8988T (cell line): ENCODE measurements at places on chromosomes 2 and 18.

- DNase-seq = no peak
These were observed 154.1 kb upstream of the THUMPD2 start for GRCh38 chr2:39933196-39933595.

- no peak for DNase-seq
These were observed 69.5 kb downstream of the EVA1A start for GRCh38 chr2:75491129-75491753.

- peak; percentile 80 for DNase-seq
These were observed 2.5 kb downstream of the IGFBP5 start for GRCh38 chr2:216692636-216693413.

DNA sequence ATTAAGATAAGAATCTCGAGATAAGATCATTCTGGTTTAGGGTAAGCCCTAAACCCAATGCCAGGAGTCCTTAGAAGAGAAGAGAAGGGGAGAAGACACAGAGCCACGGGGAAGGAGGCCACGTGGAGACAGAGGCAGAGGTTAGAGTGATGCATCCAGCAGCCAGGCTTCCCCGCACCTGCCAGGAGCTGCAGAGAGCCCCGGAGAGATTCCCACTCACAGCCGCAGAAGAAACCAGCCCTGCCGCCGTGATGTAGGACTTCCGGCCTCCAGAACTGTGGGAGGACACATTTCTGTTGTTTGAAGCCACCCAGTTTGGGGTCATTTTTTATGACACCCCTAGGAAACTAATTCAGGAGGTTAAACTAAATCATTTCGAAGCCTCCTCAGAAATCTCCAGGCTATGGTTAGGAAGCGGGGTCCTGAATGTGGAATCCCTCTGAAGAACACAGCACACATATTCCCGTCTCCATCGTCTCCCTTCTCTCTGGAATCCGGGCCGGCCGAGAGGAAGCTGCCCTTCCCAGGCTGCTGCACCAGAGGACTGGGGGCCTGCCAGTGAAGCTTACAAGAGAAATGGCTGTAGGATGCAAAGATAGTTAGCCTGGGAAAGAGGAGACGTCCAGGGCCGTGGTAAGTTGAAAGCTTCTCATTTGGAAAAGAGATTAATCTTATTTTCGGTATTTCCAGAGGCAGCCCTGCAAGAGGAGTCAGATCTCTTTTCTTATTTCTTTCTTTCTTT is 156.6 kb downstream of the TWIST2 start:
- DNase-seq = no peak

DNA sequence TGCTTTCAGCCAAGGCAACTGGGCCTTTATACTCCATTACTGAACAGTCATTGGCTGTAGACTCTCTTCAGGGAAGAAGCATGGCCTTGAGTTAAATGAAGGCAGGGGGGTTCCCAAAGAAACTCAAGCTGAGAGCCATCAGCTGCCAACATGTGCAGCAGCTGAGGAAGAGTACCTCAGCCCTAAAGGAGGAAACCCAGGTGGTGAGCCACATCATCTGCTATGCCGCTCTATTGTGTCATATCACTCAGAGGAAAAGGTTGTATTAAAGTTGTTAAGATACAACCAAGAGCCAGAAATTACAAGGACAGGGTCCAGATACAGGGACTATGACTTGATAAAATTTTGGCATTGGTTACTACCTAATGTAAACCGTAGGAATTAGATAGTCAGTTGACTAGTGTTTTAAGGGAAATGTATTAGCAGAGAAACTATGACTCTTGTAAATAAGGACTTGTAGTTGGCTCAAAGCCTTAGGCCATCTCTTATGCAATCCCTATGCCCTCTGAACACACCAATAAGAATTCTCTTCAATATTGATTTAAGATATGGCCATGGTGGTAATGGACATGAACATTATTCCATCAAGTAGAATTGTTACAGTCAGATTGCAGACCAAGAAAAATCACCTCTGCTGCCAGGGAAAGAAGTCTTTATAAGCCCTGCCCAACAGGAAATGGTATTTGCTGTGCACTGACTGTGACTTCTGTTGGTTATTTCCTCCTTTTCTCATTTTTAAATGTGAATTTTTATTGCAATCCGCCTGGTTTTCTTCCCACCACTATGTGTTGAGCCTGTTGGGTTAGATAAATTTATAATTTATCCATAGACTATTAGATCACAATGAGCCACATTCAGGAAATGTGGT is 9.2 kb upstream of the LRPPRC start:
- no peak for DNase-seq

GRCh38 chr18:65761636-65762295 is 11.0 kb downstream of the CDH7 start:
- no peak for DNase-seq

GRCh38 chr18:45268583-45268982 is 346.7 kb upstream of the SLC14A2 start:
- no peak for DNase-seq

DNA sequence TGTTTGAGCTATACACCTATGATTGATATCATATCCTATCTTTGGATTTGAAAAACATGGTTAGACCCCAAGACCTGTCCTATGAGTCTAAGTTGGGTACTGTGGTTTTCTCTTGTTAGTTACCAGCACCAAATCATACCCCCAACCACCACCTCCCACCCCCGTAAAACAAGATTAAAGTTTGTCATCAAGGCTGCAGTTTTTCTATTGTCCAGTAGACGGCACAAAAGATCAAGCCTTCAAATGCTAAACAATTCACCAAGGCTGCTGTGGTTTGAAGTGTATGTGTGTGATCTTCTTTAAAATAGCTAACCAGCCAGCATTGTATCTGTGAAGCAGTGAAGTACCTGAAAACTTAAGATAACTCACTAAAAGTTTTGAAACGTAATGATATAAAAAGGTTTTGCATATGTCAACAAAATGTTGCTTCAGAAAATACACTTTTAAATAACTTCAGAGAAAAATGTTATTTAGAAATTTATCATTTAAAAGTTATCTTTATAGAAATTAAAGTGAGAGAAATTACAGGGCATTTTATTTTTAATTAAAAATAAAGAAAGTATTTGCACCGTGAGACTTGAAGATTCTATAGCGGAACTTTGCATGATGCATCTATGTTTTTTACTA is 5.8 kb upstream of the MEIS1 start:
- DNase-seq = no peak

GRCh38 chr2:224976629-224977525 is 65.4 kb downstream of the DOCK10 start:
- no peak for DNase-seq

DNA sequence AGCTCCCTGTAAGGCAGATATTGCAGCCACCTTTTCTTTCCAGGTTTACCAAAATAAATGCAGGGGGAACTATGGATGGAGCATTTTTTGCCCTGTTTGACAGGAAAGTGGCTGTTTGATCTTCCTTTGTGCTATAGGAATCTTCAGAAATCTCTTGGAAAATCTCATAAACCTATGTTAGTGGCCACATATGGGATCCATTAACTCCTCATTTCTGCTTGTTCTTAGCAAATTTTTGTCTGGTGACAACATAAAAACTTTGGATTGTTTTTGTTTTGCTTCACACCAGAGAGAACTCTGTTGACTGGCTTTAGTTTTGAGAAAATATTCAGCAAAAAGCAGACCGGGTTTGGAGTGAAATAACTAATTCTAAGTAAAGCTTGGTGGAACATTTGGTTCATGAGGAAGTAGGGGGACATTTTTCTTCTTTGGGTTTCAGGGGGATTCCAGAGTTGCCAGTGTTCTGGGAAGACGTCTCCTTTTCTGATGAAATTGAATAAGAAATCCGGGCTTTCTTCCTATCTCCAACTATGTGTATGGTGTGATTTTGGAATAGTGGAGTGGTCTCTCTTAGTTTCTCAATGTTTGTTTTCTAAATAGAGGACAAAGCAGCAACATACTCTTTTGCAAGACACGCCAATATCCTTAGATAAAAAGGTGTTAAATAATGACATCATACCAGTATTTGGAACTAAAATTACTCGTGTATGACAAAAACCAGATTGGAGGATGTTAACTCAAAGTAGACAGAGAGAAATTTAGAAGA is 174.4 kb downstream of the ICOS start:
- no peak for DNase-seq

- no peak for DNase-seq
These were observed 57.0 kb downstream of the COA5 start for GRCh38 chr2:98551316-98551715.

GRCh38 chr2:188399159-188399558 is 107.5 kb downstream of the GULP1 start:
- DNase-seq = no peak

DNA sequence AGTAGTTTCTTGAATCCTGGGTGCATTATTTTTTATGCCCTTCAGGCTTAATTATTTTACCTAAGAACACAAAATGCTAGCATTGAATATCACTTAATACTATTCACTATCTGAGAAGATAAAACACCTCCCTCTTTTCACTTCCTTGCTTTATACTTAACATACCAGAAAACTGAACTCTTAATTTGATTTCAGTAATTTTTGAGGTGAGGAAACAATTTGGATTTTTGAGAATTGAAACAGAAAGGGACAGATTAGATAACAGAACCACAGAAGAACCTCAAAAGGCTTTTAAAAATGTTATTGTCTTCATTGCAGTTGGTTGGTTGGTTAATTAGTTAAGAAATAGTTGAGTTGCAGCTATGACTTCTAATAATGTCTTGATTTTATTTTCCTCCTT is 69.5 kb downstream of the GPD2 start:
- DNase-seq = no peak

DNA sequence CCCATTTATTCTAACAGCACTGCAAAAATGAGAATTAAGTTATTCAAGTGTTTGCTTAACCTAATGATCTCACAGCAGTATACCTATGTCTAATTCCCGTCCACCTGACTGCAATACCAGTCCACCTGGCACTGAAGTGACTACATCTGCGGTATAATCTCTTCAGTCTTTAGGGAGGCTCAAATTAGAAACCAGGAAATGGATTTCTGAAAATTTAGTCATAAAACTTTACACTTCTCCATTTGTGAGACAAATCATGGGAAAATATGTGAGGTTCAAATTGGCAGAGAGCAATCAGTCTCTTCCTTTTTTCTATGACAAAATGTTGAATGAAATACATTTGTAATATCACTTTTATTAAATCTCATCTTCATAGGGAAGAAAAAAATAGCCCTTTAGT is 33.0 kb downstream of the FTCDNL1 start:
- DNase-seq = no peak

DNA sequence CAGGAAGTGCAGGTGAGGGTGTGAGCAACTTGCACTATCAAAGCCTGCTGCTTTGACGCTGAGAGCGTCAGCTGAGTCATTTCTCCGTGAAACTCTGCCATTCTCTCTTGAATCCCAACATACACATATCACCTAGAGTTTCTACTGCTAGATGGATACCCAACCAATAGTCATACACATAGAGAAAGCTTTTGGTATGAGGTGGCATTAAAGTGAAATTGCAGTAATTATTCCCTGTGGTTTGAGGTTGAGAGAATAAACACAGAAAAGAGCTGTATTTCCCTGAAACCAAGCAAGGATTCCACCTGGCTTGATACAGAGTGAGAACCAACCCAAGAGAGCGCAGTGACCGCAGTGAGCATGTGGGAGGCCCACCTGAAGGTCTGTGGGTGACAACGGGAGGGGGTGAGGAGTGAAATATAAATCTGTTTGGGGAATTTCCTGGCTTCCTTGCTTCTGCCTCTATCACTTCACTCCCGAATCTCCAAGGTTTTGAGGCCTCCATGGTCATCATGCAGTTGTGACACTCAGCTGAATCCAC is 28.8 kb upstream of the TMEM18 start:
- DNase-seq = no peak

DNA sequence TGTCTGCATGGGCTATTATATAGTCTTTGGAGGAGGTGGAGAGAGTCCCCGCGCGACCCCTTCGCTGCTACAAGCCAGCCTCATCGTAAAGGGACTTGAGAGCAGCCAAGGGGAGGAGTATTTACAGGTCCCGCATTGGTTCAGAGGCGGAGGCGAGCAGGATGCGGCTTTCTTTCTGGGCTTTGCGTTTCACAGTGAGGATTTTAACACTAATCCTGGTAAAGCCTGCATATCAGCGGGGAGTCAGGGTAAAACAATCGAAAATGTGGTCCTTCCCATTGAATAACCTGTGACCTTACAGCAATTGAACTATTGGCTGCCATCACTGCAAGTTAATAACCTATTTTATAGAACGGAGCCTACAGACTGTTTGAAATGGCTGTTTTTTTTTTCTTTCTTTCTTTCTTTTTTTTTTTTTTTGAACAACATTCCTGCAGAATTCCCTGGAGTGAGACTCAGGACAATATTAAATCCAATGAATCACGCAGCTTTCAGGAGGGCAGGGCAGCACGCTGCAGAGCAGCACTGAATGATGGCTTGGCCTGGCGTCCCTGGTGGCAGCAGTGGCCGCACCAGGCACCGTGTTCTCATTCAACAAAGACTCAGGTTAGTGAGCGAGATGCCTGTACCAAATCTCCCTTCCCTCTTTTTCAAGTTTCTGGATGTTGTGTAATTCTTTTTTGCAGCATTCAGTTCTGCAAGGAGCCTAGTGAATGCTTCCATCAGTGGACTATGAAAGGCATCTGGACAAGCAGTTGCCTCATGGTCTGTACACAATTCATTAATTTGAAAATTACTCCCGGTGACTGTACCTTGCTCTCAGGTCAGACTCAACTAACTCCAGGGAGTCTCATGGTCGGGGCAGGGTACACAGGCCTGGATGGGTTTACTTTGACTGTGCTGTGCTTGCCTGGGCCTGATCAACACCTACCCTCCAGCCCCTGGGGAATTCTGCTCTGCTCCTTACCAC is 19.8 kb downstream of the SMIM21 start:
- no peak for DNase-seq

GRCh38 chr18:48785091-48785614 is 165.6 kb downstream of the SMAD7 start:
- no peak for DNase-seq

DNA sequence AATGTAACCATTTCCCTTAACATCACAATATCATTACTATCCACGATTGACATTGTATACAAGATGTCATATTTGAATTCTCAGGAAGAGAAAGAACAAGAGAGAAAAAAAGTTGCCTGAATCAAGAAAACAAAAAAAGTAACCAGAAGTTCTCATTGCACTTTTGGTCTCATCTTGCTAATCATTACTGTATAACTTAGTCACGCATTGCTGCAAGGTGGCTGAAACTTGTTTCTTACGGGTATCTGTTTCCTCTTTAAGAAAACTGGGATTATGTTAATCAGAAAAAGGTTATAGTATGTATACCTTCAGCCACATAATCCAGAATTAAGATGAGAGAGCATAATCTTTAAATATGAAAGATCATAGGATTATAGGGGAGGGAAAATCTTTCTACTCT is 639.7 kb upstream of the SYT4 start:
- DNase-seq = no peak

- no peak for DNase-seq
These were observed 29.2 kb downstream of the UNC50 start for GRCh38 chr2:98637401-98638147.
